ENCODE measurements at places on chromosomes 12 and 14.

GRCh38 chr14:45091710-45092109 is 7.8 kb downstream of the PRPF39 start:
- H3K4me1 ChIP-seq: no peaks in the 10 kb centered on the region
- H3K27me3 ChIP-seq: no peaks in the 10 kb centered on the region
- no peak overlapping the region for H3K27ac ChIP-seq
- no peak for DNase-seq

- no peak overlapping the region for H3K4me3 ChIP-seq
- no peaks in the 10 kb centered on the region for H3K36me3 ChIP-seq
- no peaks in the 10 kb centered on the region for H3K27me3 ChIP-seq
- DNase-seq: no peak
These were observed 11.5 kb upstream of the SCARB1 start for GRCh38 chr12:124874988-124875802.

DNA sequence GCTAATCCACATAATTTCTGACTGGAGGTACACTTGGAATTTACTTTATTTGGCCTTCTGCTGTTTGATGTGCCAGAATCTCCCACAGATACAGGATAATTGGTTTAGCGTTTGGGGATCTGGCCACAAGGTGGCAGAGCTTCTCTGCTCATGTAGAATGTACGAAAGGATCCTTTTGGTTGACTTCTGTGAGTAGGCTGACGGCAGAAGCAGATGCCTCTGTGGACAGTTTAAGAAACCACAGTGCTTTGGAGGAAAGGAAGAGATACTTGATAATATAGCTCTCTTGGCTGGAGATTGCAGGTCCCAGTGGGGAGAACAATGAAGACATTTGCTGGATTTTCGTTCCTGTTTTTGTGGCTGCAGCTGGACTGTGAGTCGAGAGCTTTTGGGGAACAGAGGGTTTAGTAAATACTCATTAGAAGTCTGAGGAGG is 75.3 kb upstream of the OR4E1 start:
- no peak overlapping the region for H3K4me3 ChIP-seq
- H3K27ac ChIP-seq: no peak overlapping the region
- H3K36me3 ChIP-seq: no peaks in the 10 kb centered on the region
- no peaks in the 10 kb centered on the region for H3K4me1 ChIP-seq
- DNase-seq: no peak

DNA sequence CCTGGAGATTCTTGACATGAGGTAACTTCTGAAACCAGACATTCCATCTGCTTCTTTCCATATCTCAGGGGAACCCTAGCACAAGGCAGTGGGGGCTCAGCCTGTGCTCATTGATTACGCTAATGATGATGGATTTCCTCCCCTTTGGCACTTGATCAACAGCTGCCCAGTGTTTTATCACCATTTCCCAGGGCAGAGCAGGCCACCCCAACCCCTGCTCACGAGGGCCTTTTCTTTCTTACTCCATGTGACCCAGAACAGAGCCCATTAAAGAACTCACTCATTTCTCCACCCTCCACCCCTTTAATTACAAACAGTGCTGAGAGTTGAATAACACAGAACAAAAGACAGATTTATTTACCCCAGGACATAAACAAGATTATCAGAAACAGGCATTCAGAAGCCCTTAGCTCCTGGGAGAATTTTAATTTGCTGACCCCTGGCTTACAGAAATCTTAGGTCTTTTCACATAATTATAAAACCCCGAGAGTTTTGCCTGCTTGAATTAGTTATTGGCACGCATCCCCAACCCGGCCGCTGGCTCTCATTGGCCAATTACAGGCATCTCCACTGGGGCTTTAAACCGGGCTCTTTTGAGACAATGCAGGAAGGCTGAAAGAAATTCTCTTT is 32.0 kb upstream of the CCDC60 start:
- no peaks in the 10 kb centered on the region for H3K36me3 ChIP-seq
- H3K4me3 ChIP-seq: no peak overlapping the region
- no peak for DNase-seq
- H3K27ac ChIP-seq: no peak overlapping the region
- H3K4me1 ChIP-seq: no peaks in the 10 kb centered on the region
- no peaks in the 10 kb centered on the region for H3K27me3 ChIP-seq

DNA sequence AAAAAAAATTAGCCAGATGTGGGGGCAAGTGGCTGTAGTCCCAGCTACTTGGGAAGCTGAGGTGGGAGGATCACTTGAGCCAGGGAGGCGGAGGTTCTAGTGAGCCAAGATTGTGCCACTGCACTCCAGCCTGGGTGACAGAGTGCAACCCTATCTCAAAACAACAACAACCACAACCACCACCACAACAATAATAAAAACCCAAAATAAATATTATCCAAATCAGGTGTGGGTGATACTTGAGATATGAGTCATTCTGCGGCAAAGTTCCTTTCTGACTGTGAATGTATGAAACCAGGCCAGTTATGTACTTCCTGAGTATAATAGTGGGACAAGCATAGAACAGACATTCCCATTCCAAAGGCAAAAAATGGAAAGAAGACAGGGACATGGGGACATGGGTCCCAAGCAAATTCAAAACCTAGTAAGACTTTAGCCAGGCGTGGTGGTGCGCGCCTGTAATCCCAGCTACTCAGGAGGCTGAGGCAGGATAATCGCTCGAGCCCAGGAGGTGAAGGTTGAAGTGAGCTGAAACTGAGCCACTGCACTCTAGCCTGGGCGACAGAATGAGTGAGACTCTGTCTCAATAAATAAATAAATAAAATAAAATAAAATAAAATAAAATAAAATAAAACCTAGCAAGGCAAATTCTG is 9.7 kb upstream of the ERC1 start:
- no peaks in the 10 kb centered on the region for H3K4me1 ChIP-seq
- no peak overlapping the region for H3K4me3 ChIP-seq
- no peaks in the 10 kb centered on the region for H3K36me3 ChIP-seq
- H3K27ac ChIP-seq: no peak overlapping the region

- no peaks in the 10 kb centered on the region for H3K4me1 ChIP-seq
- H3K27ac ChIP-seq: no peak overlapping the region
- no peaks in the 10 kb centered on the region for H3K36me3 ChIP-seq
- no peak overlapping the region for H3K4me3 ChIP-seq
These were observed 8.4 kb downstream of the KCNH3 start for GRCh38 chr12:49547090-49547690.

- H3K4me3 ChIP-seq: peak overlapping the region; percentile 52
- no peak for DNase-seq
- H3K27ac ChIP-seq: peak overlapping the region; percentile 43
- no peaks in the 10 kb centered on the region for H3K27me3 ChIP-seq
- H3K36me3 ChIP-seq: no peaks in the 10 kb centered on the region
These were observed 46.1 kb downstream of the CYP46A1 start for GRCh38 chr14:99729991-99730875.

GRCh38 chr12:20264608-20265114 is 103.7 kb upstream of the PDE3A start:
- no peak overlapping the region for H3K4me3 ChIP-seq
- no peaks in the 10 kb centered on the region for H3K27me3 ChIP-seq

GRCh38 chr12:91061091-91061490 is 3.3 kb upstream of the KERA start:
- H3K27ac ChIP-seq: no peak overlapping the region
- no peak for DNase-seq
- no peaks in the 10 kb centered on the region for H3K36me3 ChIP-seq
- no peaks in the 10 kb centered on the region for H3K27me3 ChIP-seq
- H3K4me1 ChIP-seq: no peaks in the 10 kb centered on the region

GRCh38 chr12:39605996-39606395 is 13.6 kb downstream of the ABCD2 start:
- no peak overlapping the region for H3K27ac ChIP-seq
- no peaks in the 10 kb centered on the region for H3K27me3 ChIP-seq
